ENCODE measurements at places on chromosomes 16 and 17. TPM values are rescaled to one million over a fixed set of nuclear protein-coding genes. Genes with fewer than 3 reads are reported as not detected.
A peak's percentile ranks its signal among the peaks of the same experiment; 100 is the strongest.

GRCh38 chr16:67150833-67151396, at the start of gene B3GNT9:
Gene B3GNT9, minus strand, starts transcription at chr16:67150998. Its CDS starts 513 bp downstream, at chr16:67150485.
- DNase-seq, result peak; percentile 79

GRCh38 chr17:60327134-60327900, 64.6 kb downstream of the USP32 start:
- no peak for DNase-seq

GRCh38 chr17:14302431-14303099, 1.7 kb downstream of the HS3ST3B1 start:
- peak; percentile 76 for DNase-seq

- peak; percentile 100 for DNase-seq
Observed at GRCh38 chr16:58418601-58419000, 26.3 kb downstream of the GINS3 start.

DNA sequence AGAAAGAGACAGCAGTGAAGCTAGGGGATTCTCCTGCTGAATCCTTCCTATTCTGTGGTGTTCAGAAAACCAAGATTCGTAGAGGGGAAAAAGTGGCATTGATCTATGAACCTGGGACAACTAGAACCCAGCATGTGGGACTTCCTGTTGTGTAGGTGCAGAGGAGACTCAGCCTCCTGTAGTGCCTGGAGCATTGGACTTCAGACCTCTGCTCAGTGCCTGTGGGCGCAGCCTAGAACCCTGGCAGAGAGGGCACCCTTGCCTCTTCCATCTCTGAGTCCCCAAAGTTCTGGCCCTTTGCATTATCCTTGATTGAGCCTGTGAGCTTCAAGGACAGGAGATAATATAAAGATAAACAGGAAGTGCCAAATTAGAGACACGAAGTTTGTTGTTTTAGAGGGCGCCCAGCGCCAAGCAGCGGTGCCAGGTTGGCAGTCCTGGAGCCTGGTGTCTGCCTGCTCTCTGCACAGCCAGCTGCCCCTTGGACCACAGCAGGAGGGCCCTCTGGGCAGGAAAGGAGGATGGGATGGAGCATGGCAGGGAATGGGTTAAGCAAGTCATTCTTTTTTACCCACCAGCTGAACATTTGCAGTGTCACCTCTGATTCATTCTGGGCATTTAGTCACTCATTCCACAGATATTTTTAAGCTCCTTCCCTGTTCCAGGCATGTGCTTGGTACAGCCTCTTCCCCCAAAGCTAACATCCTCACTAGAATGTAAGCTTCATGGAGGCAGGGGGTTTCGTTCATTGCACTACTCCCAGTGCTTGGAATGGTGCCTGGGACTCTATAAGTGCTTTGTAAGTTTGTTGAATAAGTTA, 11.9 kb upstream of the SP6 start:
- DNase-seq, result peak; percentile 89

GRCh38 chr17:35117984-35118383, 1.7 kb downstream of the RAD51D start:
- DNase-seq, result no peak

DNA sequence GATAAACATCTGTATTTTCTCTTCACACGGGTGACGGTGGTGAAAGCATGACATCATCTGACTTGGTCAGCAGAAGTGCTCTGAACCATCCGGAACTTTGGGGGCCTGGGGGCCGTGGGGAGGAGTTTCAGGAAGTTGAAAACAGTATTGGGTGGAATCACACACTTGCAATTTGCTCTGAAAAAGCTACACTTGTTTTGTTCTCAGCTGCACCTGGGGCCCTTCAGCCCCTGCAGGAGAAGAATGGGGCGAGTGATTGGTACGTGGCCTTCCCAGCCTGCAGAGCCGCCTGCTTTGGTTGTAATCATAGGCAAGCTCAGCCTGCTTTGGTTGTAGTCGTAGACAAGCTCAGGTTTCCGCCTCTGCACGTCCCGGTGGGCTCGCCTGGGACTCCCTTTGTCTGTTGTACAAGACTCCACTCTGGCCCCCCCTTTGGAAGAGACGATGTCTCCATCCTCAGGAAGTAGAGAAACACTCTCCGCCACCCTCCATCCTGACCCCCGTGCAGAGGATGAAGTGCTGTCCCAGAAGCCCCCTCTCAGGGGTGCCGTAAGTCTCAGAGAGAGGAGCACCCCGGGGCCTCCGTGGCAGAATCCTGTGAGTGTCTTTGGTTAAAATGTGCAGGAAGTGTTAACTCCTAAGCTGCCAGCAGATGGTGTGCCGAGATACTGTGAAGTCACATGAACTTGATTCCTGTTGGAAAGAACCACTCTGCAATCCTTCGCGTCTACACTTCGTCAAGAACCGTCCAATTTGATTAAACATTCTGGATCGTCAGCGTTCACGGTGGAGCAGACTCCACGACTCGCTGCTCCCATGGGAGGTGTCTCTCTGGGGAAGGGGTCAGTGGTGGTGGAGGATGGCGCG, 5.4 kb downstream of the BANP start:
- DNase-seq, result no peak

ANTKMT gene
- total RNA-seq, result 44.0 TPM

KRTAP2-2 gene
- total RNA-seq, result not detected

MGRN1 gene
- 8.3 TPM for total RNA-seq
